Activated CD8-positive, alpha-beta T cell treated with anti-CD3 and anti-CD28 coated beads, Interleukin-2, amount 10 ng/mL, durations not matched to agents 7 days and 5 days (primary cell): ENCODE measurements at places on chromosomes 1 and 21. TPM values are rescaled to one million over a fixed set of nuclear protein-coding genes. Genes with fewer than 3 reads are reported as not detected.

DNA sequence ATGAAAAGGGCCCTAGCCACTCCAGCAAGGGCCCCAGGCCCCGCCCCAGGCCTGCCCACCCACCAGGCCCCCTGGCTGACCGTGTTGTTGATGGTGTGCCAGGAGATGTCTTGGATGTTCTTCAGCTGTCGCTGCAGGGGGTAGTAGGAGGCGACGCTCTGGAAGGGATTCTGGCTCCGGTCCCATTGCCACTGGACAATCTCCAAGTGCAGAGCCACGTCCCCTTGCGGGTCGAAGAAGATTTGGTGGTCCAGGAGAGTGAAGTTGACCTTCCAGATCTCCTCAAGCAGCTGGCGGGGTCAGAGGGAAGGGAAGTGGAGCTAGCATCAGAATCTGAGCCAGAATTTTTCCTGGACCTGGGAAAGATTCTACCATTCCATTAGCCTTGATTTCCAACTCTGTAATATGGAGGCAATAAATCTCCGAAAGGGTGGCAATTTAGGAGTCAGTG is 10.2 kb downstream of the TAS1R2 start:
- H3K27me3 ChIP-seq, result no peaks in the 10 kb centered on the region
- no peaks in the 10 kb centered on the region for H3K36me3 ChIP-seq
- no peak overlapping the region for H3K4me3 ChIP-seq
- H3K27ac ChIP-seq, result no peak overlapping the region
- no peaks in the 10 kb centered on the region for H3K4me1 ChIP-seq

DNA sequence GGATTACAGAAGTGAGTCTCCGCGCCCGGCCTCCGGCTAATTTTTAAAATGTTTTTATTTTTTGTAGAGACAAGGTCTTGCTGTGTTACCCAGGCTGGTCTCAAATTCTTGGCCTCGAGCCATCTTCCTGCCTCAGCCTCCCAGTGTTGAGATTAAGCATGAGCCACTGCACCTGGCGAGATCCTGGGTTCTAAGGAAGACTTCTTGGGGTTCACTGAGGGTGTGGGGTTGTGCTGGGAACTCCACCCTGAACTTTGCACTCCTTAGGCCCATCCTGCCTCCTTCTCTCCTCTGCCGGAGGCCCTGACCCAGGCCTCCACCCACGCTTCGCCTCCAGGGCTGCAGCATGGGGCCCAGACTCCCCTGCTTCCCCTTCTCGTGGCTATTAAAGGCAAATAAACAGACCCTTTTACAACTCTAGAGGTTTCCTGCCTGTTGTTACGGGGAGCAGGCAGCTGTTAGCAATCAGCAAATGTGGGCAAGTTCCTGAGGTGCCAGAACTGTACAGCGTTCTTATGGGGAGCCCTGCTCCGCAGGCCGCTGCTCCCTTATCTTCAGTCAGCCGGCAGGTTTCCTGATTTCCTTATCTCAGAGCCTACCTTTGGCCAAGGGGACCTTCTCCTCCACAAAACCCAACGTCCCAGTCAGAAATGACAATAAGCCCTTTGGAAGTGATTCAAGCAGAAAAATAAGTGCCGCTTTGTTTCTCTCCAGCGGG is 41.0 kb upstream of the LIN9 start:
- DNase-seq, result no peak
- no peaks in the 10 kb centered on the region for H3K27me3 ChIP-seq
- peaks cover 2% of the 10 kb centered on the region for H3K4me1 ChIP-seq
- H3K36me3 ChIP-seq, result no peaks in the 10 kb centered on the region

DNA sequence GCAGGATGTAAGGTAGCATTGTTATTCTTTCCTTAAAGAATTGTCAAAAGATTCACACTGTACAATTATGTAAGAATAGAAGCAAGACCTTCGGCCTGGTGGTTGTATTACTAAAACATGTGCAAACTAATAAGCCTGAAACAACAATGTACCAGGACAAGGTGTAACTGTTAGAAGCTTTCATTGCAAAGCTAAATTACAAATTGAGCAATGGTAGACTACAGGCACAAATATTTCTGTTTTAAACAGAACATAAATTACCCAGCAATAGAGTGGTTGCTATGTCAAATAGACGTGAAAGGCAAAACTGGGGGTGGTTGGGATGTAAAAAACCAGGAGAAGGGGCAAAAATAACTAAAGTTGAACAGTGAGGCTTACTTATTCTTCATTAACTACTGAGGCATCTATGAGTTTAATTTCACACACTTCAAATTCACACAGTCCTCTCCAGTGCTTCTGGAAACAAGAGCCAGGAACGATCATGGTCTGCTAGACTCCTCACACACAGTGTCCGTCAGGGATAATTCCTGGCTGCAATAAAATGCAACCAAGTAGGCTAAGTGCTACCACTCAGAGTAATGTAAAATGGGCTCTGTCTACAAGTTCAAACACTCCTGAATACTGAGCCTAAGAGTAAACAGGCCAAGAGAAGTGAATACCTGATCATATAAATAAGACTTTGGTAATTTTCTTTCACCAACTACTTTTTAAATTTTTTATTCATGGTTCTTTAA is 39.3 kb upstream of the C1orf198 start:
- peaks cover 41% of the 10 kb centered on the region for H3K36me3 ChIP-seq
- no peak overlapping the region for H3K27ac ChIP-seq
- H3K4me1 ChIP-seq, result no peaks in the 10 kb centered on the region
- H3K27me3 ChIP-seq, result no peaks in the 10 kb centered on the region

DNA sequence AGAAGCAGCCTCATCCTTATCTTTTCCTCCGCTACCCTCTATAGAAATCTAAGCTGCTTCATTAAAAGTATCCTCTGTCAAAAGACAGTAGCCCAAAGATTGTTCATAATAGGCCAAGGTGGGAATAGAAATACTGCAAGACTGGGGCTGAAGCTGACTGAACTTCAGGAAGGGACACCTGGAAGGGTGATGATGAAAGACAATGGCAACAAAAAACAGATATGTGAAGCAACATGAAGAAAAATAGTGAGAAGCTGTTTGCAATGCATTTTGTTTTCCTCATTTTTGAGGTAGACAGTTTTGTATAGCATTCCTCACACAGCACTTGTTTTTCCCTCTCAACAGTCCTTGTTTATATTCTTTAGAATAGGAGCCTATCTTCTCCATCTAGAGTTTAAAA is 16.9 kb downstream of the DCAF8 start:
- H3K4me3 ChIP-seq, result no peak overlapping the region
- no peaks in the 10 kb centered on the region for H3K4me1 ChIP-seq
- peaks cover 7% of the 10 kb centered on the region for H3K36me3 ChIP-seq
- no peaks in the 10 kb centered on the region for H3K27me3 ChIP-seq
- no peak for DNase-seq
- no peak overlapping the region for H3K27ac ChIP-seq

DNA sequence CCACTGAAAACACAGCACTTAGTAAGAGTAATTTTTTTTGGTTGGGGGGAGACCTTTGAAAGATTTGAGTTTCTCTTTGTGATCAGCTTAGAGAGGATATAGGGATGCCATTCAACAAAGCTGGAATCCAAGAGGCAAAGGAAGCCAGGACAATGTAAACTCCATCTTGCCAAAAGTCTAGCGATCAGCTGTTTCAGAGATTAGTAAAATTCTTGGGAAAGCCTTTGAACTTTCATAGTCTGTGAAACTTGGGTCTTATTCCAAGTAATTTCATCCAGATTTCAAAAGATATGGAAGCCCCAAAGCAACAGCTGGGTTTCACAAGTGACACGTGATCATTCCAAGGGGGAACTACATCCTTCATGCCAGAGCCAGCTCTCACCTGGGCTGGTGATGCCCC is 30.2 kb upstream of the TNR start:
- H3K4me3 ChIP-seq, result no peak overlapping the region
- no peak overlapping the region for H3K27ac ChIP-seq
- DNase-seq, result no peak

- H3K27me3 ChIP-seq, result peaks cover 2% of the 10 kb centered on the region
- no peak overlapping the region for H3K27ac ChIP-seq
Observed at GRCh38 chr1:78292361-78292760, 198.4 kb upstream of the PTGFR start.

DNA sequence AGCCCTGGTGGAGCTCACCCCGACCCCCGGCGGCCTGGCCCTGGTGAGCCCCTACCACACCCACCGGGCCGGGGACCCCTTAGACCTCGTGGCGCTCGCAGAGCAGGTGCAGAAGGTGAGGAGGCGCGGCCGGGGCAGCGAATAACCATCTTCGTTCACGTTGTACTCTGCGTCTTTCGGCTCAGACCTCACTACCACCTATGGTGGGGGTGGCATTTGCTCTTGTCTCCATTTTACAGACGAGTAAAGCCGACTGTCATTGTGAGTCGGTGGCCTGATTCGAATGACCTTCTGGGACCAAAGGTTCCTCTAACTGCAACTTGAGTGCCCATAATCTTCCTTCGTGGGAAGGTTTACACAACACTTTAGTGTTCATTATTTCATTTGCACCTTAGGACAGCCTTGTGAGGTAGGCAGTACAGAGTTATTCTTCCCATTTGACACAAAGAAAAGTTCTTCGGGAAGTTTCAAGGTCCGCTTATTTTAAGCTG is 506 bp downstream of the C1orf50 start:
- H3K27me3 ChIP-seq, result no peaks in the 10 kb centered on the region
- H3K27ac ChIP-seq, result peak overlapping the region; percentile 96
- DNase-seq, result no peak
- H3K4me1 ChIP-seq, result peaks cover 31% of the 10 kb centered on the region
- H3K36me3 ChIP-seq, result peaks cover 26% of the 10 kb centered on the region

DNA sequence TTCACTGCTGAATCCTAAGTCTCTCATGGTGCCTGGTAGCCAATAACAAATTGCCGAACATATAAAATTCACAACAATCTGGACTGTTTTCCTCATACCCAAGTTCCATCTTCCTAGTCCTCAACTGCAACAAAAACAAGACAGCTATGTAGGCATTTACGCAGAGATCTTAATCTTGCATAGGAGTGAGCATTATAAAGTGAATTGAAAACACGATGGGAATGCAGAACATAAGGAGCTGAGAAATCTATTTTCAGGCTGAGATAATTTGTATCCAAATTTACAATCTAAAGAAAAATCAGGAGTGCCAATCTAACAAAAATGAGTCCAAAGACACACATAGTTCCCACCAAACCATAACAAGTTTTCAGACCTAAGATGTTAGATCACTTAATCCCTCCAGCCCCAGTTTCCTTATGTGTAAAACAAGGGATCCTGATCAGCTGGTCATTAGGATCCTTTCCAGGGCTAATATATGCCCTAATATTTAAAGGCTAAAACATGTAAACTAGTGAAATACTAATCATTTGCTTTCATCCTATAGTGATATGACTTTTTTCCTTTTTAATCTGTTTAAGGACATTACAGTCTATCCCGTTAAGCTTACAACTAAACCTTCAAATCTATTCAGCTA is 1.9 kb downstream of the SLC16A1 start:
- no peak for DNase-seq
- peak overlapping the region; percentile 100 for H3K4me3 ChIP-seq
- H3K27ac ChIP-seq, result peak overlapping the region; percentile 100
- peaks cover 47% of the 10 kb centered on the region for H3K4me1 ChIP-seq
- H3K27me3 ChIP-seq, result no peaks in the 10 kb centered on the region

GRCh38 chr21:35375115-35375514 is 326.0 kb upstream of the RUNX1 start:
- no peak overlapping the region for H3K27ac ChIP-seq
- H3K4me1 ChIP-seq, result no peaks in the 10 kb centered on the region
- no peaks in the 10 kb centered on the region for H3K27me3 ChIP-seq
- no peak for DNase-seq
- no peak overlapping the region for H3K4me3 ChIP-seq

- DNase-seq, result peak; percentile 39
- no peaks in the 10 kb centered on the region for H3K36me3 ChIP-seq
- no peak overlapping the region for H3K4me3 ChIP-seq
Observed at GRCh38 chr1:157105988-157106812, 6.6 kb upstream of the ETV3L start.

DNA sequence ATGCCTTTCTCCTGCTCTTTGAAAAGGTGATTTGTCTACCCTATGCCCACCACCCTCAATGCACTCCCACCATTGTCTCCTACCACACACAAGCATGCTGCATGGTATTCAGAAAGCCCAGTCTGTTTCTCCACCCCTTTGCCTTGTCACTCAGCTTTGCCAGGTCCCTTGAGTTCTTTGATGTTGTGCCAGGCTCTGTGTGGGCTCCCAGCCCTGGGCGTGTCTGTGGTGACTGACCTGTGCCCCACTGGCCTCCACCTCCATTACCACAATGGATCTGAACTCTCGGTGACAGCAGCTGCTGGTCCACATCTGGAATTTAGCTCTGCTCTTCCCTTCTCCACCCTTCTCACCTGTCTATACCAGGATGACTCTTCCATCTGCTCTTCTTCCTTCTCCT is 34.9 kb downstream of the ATP2B4 start:
- H3K27me3 ChIP-seq, result no peaks in the 10 kb centered on the region
- H3K4me1 ChIP-seq, result peaks cover 62% of the 10 kb centered on the region
- H3K27ac ChIP-seq, result peak overlapping the region; percentile 6
- no peak overlapping the region for H3K4me3 ChIP-seq
- no peak for DNase-seq
- H3K36me3 ChIP-seq, result peaks cover 27% of the 10 kb centered on the region

DNA sequence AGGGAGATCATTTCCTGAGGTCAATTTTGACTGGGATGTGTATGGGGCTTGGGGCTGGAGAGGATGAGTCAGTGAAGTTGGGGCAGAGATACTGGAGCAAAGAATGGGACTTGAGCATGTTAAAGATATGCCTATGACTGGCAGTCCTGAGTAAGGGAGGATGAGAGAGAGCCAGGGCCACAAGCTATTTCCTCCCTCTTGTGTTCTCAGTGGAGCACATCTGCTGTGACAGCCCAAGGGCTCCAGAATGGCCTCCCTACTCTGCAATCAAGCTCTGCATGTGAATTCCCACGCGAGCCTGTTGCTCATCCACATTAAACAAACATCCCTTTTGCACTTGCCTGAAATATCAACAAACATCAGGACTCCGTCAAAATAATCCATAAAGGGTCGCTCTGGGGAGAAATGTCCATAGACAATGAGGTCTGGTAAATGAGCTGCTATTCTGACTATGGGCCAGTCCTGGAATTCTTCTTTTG is 9.2 kb downstream of the ADCY10 start:
- no peaks in the 10 kb centered on the region for H3K36me3 ChIP-seq
- H3K27ac ChIP-seq, result no peak overlapping the region
- peaks cover 7% of the 10 kb centered on the region for H3K27me3 ChIP-seq
- H3K4me1 ChIP-seq, result no peaks in the 10 kb centered on the region

DNA sequence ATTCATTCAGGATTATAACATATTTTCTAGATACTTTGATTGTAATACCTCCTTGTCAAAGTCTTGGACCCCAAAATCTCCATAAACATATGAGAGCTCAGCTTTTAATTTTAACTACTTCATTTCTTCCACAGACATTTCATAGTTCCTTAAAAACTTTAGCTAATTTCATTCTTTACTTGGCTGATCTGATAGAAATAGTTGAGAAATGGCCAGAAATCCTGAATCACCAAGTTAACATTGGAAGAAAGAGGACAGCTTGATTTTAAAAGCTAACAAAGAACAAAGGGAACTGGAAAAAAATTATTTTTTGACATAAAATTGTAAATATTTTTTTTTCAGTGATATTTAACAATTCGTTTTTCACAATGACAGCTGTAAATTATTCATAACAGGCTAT is 216.5 kb downstream of the NTNG1 start:
- no peaks in the 10 kb centered on the region for H3K4me1 ChIP-seq
- no peaks in the 10 kb centered on the region for H3K36me3 ChIP-seq
- no peaks in the 10 kb centered on the region for H3K27me3 ChIP-seq
- DNase-seq, result no peak

MATN1 gene
- not detected for total RNA-seq

PADI3 gene
- not detected for total RNA-seq

C8A gene
- not detected for total RNA-seq

HJV gene
- not detected for total RNA-seq

SLAMF9 gene
- not detected for total RNA-seq

OR6N2 gene
- not detected for total RNA-seq
